ENCODE measurements at places on chromosomes 7 and 10.

DNA sequence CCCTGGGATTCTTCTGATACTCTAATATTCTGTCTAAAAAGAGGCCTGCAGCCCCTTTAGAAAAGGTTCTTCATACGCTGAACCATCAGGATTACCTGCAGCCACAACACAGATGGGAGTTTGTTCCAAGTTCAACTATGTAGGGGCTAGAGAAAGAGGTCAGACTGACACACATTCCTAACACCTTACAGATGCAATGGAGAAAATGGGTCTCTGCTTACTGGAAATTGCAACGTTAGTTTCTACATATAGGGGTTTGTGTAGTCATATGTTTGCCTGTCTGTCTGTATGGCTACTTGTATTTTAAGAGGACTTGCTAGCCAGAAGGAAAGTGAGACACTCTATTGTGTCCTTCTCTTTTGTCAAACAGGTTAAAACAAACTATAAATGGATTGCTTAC, 618.5 kb downstream of the INHBA start:
- no peak for DNase-seq

DNA sequence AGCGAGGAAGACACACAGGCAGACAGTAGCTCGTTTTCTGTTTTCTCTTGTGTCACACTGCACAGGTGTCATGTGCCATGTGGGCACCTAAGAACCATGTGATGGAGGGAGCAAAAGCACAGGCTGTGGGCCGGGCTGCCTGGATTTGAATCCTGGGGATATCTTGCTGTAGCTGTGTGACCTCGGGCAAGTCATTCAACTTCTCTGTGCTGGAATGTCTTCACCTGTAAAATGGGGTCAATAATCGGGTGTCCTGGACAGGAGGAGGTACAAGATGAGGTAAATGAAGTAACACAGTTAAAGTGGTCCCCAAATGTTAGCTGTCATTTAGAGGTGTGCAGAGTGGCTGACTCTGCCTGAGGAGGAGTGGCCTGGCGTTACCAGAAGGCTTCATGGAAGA, 246.9 kb downstream of the RPS24 start:
- no peak for DNase-seq

DNA sequence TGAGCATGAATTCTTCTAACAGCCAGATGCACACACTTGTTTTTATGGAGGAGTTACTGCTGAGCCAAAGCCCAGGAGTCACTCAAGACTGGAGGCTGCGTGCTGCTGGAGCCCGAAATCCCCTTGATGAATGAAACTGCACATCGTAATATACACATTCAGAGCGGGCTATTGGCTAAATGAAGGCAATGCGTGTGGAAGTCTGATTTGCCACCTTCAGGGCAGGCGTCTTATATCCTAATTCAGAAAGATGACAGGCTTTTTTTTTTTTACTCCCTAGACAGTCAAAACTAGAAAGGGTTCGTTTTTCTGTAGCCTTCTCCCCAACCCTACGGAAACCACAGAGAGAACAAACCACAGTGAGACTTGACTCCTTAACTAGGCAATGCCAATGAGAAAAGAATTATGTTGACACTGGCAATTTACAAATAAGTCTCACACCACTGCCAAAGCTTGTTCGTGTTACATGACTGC, 227.2 kb upstream of the KLF14 start:
- DNase-seq = no peak

- DNase-seq = no peak
Measured at GRCh38 chr10:68175949-68176348, 56.0 kb downstream of the ATOH7 start.

GRCh38 chr7:119271147-119271779, 1001.7 kb upstream of the KCND2 start:
- no peak for DNase-seq

GRCh38 chr7:77558284-77558967, 21.3 kb downstream of the PTPN12 start:
- no peak for DNase-seq

All from NCI-H2171 treated with DMSO at 0.1 percent for 48 hours (cell line).